Karpas-422 (cell line): ENCODE measurements at places on chromosomes 4 and X.

DNA sequence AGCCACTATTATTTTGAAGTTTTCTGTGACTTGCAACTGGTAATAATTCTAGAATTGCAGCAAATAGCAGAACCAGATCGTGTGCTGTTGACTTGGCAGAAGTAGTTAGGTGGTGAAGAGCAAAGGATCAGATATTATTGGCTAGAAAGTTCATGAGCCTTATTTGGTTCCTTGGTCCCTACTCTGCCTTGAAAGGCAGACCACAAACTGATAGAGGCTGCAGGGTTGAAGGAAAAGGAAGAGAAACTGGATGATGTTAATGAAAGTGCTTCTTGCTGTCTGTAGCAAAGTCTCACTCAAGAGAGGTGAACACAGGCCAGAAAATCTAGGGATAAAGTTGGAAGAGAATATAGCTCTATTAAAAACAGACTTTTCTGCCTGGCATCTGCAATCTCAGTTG lies 41.2 kb upstream of the RNF150 start:
- DNase-seq: no peak

GRCh38 chrX:83022020-83022419 lies 486.1 kb upstream of the POU3F4 start:
- DNase-seq: no peak

DNA sequence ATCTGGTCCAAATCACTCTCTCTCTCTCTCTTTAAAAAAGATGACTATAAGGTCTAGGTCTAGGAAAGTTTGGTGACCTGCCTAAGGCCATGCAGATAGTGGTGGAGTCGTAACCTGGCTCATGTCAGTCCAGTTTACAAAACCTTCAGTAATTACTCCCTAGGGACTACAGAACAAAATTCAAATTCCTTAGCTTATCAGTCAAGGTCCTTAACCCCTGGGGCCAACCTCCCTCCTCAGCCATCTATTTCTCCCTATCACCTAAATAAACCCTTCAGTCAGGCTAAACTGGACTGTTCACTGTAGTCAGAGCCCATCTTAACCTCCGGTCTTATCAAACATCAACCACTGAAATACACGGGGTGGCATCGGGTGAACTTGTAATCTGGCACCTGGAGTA lies 68.9 kb downstream of the MAP3K15 start:
- no peak for DNase-seq

DNA sequence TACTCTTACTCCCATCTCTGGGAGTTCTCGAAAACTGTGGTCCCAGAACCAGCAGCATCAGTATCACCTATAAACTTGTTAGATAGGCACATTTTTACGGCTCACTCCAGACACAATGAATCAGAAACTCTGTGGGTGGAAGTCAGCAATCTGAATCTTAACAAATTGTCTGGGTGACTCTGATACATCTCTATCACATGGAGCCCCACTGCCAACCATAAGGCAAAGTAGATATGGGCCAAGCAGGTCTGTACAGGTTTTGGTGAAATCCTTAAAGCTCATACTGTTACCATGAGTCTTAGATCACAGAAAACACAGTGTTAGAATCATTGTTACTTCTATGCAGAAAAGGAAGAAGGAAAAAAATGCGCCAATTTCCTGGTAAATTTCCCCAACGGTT lies 122.5 kb upstream of the HCCS start:
- no peak for DNase-seq

GRCh38 chr4:150286656-150287055 lies 208.4 kb downstream of the DCLK2 start:
- no peak for DNase-seq

GRCh38 chr4:70996018-70996360 lies 2.5 kb downstream of the DCK start:
- DNase-seq: peak; percentile 67

GRCh38 chr4:39660045-39660444 lies 21.4 kb upstream of the SMIM14 start:
- no peak for DNase-seq

- DNase-seq: no peak
Observed at GRCh38 chr4:183468210-183469095, 24.0 kb downstream of the CDKN2AIP start.

GRCh38 chr4:77229433-77229832 lies 72.4 kb downstream of the CCNG2 start:
- DNase-seq: no peak

GRCh38 chrX:123728016-123728415 lies 4.8 kb downstream of the THOC2 start:
- DNase-seq: no peak

GRCh38 chr4:125392694-125393093 lies 77.9 kb downstream of the FAT4 start:
- DNase-seq: no peak
